ENCODE measurements at places on chromosomes 7 and 10. TPM values are rescaled to one million over a fixed set of nuclear protein-coding genes. Genes with fewer than 3 reads are reported as not detected.

IL6 gene
- 22.0 TPM for total RNA-seq

GRCh38 chr7:49885593-49886285 is 112.3 kb downstream of the VWC2 start:
- H3K27ac ChIP-seq = no peak overlapping the region
- no peak for DNase-seq
- H3K4me3 ChIP-seq = no peak overlapping the region
- H3K27me3 ChIP-seq = peaks cover 11% of the 10 kb centered on the region

DNA sequence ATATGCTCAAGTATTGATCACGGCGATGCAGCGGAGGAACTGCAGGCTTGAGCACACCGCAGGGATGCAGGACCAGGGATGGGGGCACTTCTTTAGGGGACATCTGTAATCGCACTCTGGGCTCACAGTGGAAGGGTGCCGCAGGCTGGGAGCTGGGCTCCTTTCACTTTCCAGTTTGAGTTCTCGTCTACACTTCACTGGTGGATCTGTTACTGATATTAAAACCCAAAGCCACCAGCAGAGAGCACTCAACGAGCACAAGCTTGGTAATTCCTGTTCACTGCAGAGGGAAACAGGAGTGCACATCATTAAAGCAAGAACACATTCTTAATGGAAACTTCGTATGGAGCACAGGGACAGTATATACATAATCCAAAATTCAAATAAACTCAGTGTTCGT is 91.3 kb downstream of the PARD3 start:
- peak overlapping the region; percentile 51 for H3K4me3 ChIP-seq
- peak overlapping the region; percentile 10 for H3K27ac ChIP-seq
- peak; percentile 69 for DNase-seq
- H3K27me3 ChIP-seq = no peaks in the 10 kb centered on the region

TCAF2 gene
- 0.70 TPM for total RNA-seq

LRRC18 gene
- total RNA-seq = not detected

DNA sequence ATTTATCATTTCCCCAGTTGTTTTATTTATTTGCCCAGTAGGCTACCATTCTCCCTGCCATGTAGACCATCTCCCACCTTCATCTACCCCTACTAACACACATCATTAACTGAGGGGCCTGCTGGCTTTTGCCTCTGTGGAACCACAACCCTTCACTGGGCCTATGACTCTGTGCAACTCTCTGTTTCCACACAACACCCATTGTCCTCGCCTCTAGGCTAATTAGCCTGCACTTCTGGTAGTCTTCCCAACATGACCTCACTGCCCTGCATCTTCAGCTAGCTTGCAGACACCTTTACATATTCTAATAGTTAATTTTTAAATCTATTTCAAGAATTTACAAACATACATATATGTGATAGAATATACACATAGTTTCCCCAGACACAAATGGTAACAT is 7.5 kb downstream of the ANKIB1 start:
- no peak overlapping the region for H3K27ac ChIP-seq
- H3K4me1 ChIP-seq = peaks cover 28% of the 10 kb centered on the region
- no peak overlapping the region for H3K4me3 ChIP-seq
- no peaks in the 10 kb centered on the region for H3K27me3 ChIP-seq

DNA sequence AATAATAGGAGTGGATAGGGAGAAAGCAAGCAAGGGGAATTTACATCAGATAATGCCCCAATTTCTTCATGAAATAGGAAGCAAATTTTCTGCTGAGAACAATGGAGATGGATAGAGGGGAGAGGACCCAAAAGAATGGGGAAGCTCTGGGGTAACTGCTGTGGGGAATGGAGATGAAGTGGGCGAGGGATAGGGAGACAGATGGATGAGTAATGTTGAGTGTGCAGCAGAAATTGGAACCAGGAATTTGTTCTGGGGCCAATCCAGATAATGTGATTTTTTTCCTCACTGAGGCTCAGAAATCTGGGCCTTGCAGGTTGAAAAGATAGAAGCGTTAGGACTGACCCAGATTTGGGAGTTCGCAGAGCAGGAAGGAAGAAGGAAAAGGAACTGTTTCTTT is 24.5 kb upstream of the MRC1 start:
- no peaks in the 10 kb centered on the region for H3K27me3 ChIP-seq
- no peak overlapping the region for H3K4me3 ChIP-seq
- H3K4me1 ChIP-seq = peaks cover 31% of the 10 kb centered on the region
- no peak overlapping the region for H3K27ac ChIP-seq

GRCh38 chr10:3986493-3987142 is 201.6 kb upstream of the KLF6 start:
- H3K36me3 ChIP-seq = peaks cover 3% of the 10 kb centered on the region
- H3K27me3 ChIP-seq = no peaks in the 10 kb centered on the region
- H3K4me1 ChIP-seq = peaks cover 6% of the 10 kb centered on the region
- DNase-seq = no peak
- H3K4me3 ChIP-seq = no peak overlapping the region

GRCh38 chr7:107026166-107026565 is 18.3 kb upstream of the PRKAR2B start:
- no peaks in the 10 kb centered on the region for H3K27me3 ChIP-seq
- DNase-seq = no peak
- H3K36me3 ChIP-seq = no peaks in the 10 kb centered on the region
- H3K4me3 ChIP-seq = no peak overlapping the region

NXPH1 gene
- not detected for total RNA-seq

DNA sequence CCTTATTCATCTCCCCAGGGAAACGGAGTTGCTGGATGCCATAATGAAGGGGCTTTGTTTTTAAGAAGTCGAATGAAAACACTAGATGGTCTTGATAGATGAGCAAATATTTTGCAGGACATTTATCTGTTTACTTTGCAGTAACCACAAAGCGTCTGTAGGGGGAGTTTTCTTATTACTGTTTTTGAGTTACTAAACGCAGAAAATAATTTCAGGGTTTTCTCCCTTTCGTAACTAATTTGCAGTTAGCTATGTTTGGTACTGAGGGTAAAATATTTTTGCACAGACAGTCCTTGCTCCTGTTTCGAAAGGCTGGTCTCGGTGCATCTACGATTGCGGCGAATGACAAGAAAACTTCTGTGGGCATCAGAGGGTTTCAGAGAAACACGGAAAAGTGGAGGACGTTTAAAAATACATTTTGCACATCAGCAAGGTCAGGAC is 505.6 kb upstream of the MKI67 start:
- H3K4me1 ChIP-seq = peaks cover 28% of the 10 kb centered on the region
- no peak overlapping the region for H3K4me3 ChIP-seq

CUBN gene
- 1.3 TPM for total RNA-seq

DNA sequence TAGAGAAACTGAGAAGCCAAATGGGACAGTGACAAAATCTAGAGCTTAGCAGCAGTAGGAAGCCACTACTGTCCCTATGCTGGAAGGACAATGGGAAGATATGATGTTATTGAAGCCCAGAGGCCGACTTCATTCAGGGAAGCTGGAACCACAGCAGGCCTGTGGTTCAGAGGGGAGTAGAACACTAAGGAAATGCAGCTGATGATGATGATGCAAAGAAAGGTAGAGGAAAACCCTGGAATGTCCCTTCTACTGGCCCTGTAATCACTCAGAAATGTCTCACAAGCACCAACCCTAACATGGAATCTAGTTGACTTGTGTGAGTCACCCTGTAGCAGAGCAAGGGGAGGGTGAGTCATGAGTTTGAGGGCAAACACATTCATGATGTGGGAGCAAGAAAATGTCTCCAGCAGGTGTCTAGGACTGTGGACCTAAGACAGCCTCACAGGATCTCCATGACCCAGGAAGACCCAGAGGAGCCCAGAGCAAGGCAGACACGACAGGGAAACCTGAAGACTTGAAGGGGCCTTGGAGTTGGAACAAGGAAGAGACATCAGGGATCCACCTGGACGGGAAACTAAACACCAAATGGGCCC is 37.0 kb upstream of the LRRC17 start:
- H3K36me3 ChIP-seq = no peaks in the 10 kb centered on the region
- peak; percentile 97 for DNase-seq
- H3K4me3 ChIP-seq = no peak overlapping the region
- H3K27me3 ChIP-seq = no peaks in the 10 kb centered on the region
- H3K4me1 ChIP-seq = peaks cover 49% of the 10 kb centered on the region
- H3K27ac ChIP-seq = peak overlapping the region; percentile 96

GRCh38 chr7:140752533-140752932 is 56.0 kb downstream of the NDUFB2 start:
- H3K27me3 ChIP-seq = no peaks in the 10 kb centered on the region
- peaks cover 13% of the 10 kb centered on the region for H3K36me3 ChIP-seq
- DNase-seq = no peak
- no peak overlapping the region for H3K27ac ChIP-seq
- H3K4me1 ChIP-seq = peaks cover 5% of the 10 kb centered on the region

PTPN20 gene
- total RNA-seq = 0.26 TPM

HOXA7 gene
- total RNA-seq = 0.44 TPM

TUBB8 gene
- total RNA-seq = not detected

- no peaks in the 10 kb centered on the region for H3K36me3 ChIP-seq
- H3K27ac ChIP-seq = no peak overlapping the region
- H3K4me1 ChIP-seq = no peaks in the 10 kb centered on the region
- DNase-seq = no peak
- H3K27me3 ChIP-seq = no peaks in the 10 kb centered on the region
- no peak overlapping the region for H3K4me3 ChIP-seq
These were observed 47.6 kb downstream of the CYP26A1 start for GRCh38 chr10:93121311-93121710.

DNA sequence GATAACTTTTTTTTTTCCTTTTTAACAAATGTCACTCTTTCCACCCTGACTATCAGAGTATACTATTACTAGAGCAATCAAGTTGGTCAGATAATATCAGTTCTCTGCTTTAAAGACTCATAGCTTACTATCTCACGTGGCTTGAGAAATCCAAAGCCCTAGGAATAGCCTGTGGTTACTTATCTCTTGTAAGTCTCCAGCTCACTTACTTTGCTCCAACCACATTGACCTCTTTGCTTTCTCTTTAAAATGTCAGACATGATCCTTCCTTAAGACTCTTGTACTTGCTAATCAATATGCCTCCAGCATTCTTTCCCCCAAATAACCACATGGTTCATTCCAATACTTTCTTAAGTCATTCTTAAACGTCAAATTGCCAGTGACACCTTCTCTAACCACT is 1292.2 kb downstream of the REEP3 start:
- H3K4me1 ChIP-seq = no peaks in the 10 kb centered on the region
- H3K27ac ChIP-seq = no peak overlapping the region
- H3K4me3 ChIP-seq = no peak overlapping the region
- no peaks in the 10 kb centered on the region for H3K36me3 ChIP-seq
- H3K27me3 ChIP-seq = no peaks in the 10 kb centered on the region

FAM13C gene
- total RNA-seq = not detected

DNA sequence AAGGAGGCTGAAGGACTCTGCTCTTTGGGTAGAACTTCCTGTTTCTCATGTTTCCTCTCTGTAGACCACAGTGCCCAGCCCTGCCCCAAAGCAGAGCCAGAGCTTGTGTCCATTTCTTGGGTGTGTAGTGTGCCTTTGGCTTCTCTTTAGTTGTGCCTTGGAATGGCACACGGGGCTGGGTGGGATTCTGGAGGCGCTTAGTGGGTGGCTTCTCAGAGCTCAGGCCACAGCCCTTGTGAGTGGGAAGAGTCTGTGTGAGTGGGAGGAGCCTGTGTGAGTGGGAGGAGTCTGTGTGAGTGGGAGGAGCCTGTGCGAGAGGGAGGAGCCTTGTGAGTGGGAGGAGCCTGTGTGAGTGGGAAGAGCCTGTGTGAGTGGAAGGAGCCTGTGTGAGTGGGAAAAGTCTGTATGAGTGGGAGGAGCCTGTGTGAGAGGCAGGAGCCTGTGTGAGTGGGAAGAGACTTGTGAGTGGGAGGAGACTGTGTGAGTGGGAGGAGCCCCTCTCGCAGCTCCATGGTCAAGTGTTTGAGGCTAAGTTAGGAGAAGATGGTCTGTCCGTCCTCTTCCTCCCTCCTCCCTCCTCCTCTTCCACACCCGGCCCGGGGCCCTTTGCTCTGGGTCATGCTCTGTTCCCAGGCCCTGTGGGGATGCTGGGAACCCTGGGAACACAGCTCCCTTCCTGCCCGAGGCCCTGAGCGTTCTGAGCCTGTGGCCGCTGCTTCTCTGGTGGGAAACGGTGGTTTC is 153.0 kb downstream of the GRK5 start:
- DNase-seq = no peak
- H3K4me1 ChIP-seq = no peaks in the 10 kb centered on the region
- no peak overlapping the region for H3K27ac ChIP-seq
- H3K4me3 ChIP-seq = no peak overlapping the region
- H3K36me3 ChIP-seq = peaks cover 6% of the 10 kb centered on the region

GJD4 gene
- total RNA-seq = not detected

DNA sequence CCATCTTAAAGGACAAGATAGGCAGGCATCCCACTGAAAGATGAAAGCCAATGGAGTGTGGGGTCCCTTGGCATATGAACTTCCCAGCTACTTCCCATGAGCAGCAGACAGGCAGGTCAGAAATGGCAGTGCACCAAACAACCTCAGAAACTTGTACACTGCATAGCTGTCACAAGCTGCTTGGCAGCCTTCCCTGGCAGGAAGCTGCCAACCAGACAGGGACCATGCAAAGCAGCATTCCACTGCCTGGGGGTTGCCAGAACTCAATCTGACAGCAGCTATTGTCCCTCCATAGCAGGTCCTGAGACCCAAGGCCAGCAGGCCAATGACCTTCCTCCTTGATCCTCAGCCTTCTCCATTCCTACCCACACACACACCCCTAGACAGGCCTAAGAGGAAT is 139.5 kb downstream of the PLCE1 start:
- DNase-seq = peak; percentile 27
- H3K36me3 ChIP-seq = no peaks in the 10 kb centered on the region
- H3K4me1 ChIP-seq = peaks cover 6% of the 10 kb centered on the region

RARRES2 gene
- not detected for total RNA-seq

- no peaks in the 10 kb centered on the region for H3K27me3 ChIP-seq
- no peak for DNase-seq
- no peak overlapping the region for H3K27ac ChIP-seq
These were observed 30.4 kb upstream of the ADD3 start for GRCh38 chr10:109977382-109977806.

DNA sequence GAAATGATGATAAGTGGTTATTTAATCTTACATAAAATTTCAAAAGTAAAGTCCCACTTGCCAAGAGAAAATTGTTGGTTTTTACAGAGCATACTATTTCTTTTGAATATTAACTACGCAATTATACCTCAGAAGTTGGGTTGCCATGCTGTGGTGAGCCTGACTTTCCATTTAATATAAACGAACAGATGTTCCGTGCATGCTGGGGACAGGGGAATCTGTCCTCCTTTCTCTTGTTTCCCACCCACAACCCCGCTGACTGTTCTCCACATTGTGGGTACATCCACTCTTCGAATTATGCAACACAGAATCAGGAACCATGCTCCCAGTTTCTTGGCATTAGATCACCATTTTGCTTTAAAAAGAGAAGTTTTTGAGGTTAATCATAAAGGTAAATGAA is 29.2 kb upstream of the RTKN2 start:
- H3K4me3 ChIP-seq = no peak overlapping the region
- no peak for DNase-seq
- no peaks in the 10 kb centered on the region for H3K36me3 ChIP-seq
- H3K27ac ChIP-seq = no peak overlapping the region
- H3K27me3 ChIP-seq = no peaks in the 10 kb centered on the region
- no peaks in the 10 kb centered on the region for H3K4me1 ChIP-seq

PBLD gene
- total RNA-seq = 5.6 TPM

SP4 gene
- total RNA-seq = 4.4 TPM

- H3K36me3 ChIP-seq = no peaks in the 10 kb centered on the region
- no peak overlapping the region for H3K4me3 ChIP-seq
- no peak overlapping the region for H3K27ac ChIP-seq
- no peaks in the 10 kb centered on the region for H3K4me1 ChIP-seq
- no peaks in the 10 kb centered on the region for H3K27me3 ChIP-seq
These were observed 66.6 kb upstream of the ZNF479 start for GRCh38 chr7:57198801-57199200.

GRCh38 chr7:48621076-48621475 is 303.3 kb upstream of the CDC14C start:
- no peaks in the 10 kb centered on the region for H3K36me3 ChIP-seq
- H3K4me3 ChIP-seq = no peak overlapping the region
- no peak for DNase-seq
- H3K27ac ChIP-seq = no peak overlapping the region

All from MCF 10A (cell line).